ENCODE measurements at places on chromosomes 7 and 10.

DNA sequence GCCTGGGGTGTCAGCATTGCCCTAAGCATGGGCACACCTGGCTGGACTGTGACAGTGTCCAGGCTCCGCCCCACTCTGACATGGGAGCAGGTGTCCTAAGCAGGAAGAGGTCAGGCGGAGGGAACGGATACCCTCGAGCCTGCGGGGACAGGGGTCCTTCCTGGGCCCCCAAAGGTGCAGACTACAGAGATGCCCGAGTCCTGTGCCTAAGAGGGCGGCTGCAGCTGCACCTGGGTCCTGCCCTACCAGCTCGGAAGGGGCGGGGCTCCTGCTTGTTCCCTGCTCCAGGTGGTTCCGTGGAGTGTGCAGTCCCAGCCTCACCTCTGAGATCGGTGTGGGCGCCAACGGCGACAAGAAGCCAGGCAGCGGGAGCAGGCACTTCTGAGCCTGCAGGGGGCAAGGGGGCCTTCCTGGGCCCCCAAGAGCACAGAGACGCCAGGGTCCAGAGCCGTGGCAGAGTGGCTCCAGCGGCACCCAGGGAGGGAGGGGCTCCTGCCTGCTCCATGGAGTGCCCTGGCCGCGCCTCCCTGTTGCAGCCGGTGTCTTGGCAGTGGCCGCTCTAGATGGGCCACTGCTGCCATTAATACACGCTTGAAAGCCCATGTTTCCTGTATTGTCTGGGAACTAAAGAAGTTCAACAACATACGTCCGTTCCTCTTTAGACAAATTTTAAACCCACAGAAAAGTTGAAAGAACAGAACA lies 64.5 kb upstream of the CACNA2D1 start:
- DNase-seq = no peak

GRCh38 chr7:100835903-100836811 lies 8.8 kb upstream of the EPHB4 start:
- DNase-seq = no peak

DNA sequence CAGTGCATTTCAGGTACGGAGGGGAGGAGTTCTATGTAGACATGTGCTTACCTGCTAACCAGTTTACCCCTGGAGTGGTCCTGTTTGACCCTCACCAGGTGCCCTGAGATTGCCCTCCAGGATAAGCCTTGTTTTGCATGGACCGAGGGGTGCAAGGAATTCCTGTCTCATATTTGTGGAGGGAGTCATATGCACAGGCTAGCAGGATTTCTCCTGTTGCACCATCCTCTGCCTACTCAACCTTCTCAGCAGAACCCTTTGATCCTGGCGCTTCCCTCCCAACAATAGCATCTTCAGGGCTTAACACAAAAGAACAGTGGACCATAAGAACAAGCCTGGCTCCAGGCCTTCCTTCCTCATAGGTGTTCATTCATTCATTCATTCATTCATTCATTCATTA lies 7.2 kb downstream of the TRPV6 start:
- no peak for DNase-seq

- no peak for DNase-seq
Observed at GRCh38 chr7:157951300-157952049, 614.7 kb downstream of the DNAJB6 start.

- no peak for DNase-seq
Observed at GRCh38 chr7:957418-958220, 3.1 kb upstream of the ADAP1 start.

DNA sequence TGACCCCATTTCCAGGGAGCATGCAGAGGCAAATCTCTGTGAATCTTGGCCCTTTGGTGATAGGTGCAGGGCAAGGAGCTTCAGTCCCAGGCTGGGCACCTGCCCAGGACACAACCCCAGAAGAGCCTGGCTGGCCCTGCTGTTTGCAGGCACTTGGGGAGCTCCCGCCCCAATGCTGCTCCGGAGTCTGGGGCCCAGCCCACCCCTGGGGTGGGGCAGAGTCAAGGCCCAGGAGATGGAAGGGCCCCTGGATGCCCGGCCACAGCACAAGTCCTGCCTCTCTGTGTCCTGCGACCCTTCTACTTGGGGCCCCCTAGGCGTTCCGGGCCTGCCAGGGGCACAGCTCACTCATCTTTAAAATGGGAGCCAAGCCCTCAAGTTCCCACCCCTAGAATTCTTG lies 24.7 kb downstream of the PDGFA start:
- no peak for DNase-seq

- DNase-seq = no peak
Observed at GRCh38 chr7:28096713-28097112, 83.9 kb downstream of the JAZF1 start.

- DNase-seq = no peak
Observed at GRCh38 chr10:90587561-90587960, 270.3 kb downstream of the HTR7 start.

DNA sequence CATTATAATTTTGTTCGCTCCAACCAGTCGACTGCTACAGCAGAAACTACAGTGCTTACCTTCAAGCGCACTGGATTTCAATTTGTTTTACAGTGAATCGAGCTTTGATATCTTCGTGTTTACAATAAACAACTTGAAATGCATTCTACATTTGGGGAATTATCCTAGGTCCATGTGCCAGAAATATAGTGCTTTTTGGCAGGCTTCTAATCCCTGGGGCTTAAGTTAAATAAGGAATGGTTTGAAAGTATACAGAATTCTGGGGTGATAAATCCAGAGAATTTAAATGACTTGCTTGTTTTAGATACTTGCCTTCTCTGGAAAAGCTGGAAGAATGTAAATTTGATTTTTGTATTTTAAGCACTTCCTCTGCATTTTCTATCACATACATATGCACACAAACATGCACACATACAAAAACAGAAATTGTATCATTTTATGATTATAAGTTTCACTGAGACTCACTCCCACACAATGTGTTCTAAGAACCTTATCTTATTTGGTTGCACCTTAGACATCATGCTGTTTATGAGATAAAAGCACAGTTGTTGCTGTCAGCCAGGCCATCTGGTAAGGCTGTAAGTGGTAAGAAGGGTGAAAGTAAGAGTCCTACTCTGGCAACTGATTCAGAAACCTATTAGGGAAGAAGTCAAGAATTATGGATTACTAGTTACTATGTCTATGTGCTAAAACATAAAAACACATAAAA lies 347.2 kb upstream of the KCND2 start:
- DNase-seq = no peak

DNA sequence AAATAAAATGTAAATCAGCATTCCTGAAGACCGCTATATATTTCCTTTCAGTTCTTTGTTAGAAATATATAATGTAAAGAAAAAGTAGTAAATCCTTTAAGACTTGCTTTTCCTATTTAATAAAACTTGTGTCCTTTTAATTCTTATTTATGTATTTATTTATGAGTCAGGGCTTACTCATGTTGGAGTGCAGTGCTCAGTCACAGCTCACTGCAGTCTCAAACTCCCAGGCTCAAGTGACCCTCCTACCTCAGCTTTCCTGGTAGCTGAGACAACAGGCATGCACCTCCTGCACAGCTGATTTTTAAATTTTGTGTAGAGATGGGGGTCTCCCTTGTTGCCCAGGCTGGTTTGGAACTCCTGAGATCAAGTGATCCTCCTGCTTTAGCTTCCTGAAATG lies 724.5 kb downstream of the ANKRD7 start:
- no peak for DNase-seq

GRCh38 chr7:13068032-13068431 lies 380.6 kb downstream of the ARL4A start:
- DNase-seq = no peak

GRCh38 chr10:74991435-74991834 lies 120.0 kb upstream of the SAMD8 start:
- no peak for DNase-seq

- no peak for DNase-seq
Observed at GRCh38 chr10:33880291-33880690, 545.8 kb upstream of the NRP1 start.

DNA sequence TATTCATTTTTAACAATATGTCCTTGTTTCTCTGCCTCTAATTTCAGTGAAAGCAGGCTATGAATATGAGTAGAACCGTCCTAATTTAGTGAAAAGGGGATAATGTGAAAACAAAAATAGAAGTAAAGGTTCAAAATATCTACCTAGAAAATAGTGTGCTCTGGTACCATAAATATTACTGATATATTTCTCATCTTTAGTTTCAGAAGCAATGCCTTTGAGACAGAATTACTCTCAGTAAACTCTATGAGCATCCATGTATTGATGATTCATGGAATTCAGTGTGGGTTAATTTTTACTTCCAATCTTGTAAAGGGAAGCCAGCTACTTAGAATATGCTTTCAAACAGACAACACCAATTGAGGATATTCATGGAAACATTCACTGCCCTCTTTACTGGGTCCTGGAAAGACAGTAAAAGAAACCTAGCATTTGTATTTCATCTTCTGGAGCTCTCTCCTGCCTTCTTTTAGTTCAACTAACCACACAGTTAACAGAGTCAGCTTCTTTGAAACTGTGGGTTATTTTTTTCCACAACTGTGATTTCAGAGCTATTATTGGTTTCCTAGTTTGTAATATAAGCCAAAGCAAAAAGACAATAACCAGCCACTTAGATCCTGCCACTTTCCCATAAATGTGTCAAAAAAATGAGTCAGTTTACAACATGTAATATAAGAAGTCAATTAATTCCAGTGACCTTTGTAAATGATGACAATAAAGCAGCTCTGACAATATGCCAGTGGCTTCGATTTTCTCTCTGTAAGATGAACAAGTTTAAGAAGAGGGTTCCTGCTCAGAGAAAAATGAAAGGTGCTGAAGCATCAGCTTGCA lies 1.7 kb downstream of the LRRN3 start:
- no peak for DNase-seq

- DNase-seq = no peak
Observed at GRCh38 chr10:132492323-132493025, 45.1 kb upstream of the INPP5A start.

- no peak for DNase-seq
Observed at GRCh38 chr7:155073922-155074321, 3.8 kb downstream of the HTR5A start.

GRCh38 chr7:47034180-47034579 lies 547.7 kb downstream of the TNS3 start:
- no peak for DNase-seq

DNA sequence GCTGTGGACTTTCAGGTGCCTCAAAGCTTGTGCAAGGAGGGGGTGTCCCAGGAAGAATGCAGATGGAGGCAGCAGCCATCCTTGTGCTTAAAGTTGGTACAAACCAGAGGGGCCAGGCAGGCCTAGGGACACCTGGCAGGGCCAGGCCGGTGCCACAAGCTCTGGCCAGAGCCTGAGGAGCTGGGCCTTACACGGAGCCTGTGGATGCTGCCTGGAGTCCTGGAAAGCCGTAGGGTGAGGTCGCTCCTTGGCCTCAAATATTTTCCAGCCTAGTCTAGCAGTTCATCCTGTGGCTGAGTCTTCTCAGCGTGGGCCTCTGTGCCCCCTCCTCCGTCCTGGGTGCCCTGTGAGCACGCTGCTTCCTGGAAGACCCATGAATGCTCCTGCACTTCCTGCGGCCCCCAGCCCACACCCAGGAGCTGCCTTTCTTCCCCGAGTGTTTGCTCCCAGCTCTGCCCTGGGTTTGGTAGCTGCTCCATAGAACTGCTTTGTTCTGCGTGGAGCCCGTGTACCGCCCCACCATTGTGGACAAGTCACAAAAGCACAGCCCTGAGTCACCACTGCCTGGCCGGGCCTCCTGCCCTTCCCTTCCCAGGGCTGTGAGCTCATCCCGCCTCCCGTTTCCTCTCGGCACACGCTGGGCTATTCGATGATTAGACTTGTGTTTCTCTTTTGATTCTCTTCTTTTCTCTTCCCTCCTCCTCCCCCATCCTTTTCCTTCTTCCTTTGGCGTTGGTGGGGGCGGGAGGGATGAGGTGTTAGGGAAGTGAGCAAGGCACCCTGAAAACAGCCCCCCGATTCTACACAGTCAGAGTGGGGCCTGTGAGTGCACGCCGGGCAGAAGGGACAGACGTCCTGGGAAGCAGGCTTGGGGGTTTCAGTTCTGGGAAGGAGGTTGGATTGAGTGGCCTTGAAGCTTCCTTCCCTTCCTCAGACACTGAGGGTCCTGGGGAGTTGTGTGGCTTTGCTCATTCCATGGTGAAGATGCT lies 73.2 kb upstream of the SHH start:
- no peak for DNase-seq

GRCh38 chr10:93859049-93859655 lies 34.6 kb upstream of the SLC35G1 start:
- no peak for DNase-seq

DNA sequence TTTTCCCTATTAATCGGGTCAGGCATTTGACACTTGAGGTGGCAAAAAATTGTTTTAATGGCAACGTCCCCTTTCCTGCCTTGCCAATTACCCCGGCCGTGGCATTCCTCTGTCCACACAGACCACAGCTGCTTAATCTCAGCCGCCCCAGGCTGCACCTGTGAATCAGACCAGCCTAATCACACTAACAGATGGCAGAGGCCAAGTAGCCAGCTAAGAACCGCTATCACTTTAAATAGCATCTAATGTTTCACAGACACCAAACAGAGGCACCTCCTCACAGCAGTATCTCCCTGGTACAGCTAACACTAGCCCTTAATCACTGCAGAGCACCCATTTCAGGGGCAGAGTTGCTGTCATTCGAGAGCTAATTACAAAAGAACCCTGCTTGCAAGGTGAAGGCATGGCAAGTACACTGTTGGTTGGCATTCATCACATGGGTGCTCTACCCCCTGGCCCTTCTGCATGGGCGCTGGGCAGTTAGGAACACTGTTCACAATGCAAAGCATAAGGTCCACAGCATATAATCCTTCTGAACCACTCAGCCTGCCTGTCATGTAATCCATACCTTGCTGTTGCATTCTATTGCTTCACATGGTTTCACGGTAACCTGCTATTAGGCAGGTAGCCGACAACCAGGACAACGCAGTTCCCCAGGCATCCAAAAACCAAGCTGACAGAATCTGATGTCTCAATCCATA lies 38.8 kb downstream of the FGFR2 start:
- no peak for DNase-seq

DNA sequence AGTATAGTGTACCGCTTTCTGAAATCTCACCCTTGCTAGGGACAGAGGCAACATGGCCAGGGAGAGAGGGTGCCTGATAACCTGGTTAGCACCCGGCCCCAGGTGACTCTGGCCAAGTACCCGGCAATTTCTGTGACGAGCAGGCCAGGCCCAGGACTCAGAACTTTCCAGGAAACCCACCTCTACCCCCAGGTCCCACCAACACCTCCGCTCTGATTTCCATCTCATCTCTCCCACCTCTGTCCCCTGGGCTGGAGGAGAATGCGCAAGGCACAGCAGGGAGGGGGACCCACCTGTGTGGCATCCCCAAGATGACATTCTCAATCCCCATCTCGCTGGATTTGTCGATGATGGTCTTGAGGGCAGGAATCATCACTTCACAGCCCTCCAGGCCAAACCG lies 11.6 kb downstream of the OGDHL start:
- DNase-seq = no peak

DNA sequence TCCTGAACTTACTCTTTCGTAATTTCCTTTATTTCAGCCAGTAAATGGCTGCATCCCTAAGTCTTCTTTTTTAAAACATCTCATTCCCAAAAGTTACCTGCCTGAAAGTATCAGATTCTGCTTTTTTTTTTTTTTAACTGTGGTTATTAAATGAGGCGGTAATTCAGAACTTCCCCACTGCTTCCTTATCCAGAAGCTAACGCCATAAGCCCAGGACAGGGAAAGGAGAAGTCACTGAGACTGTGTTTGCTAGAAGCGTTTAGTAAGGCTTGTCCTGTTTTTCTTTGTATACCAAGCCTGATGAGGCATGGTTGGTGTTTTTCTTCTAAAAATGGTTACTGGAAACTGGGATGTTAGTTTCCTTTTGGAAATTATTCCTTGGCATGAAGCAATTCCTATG lies 197.8 kb downstream of the CELF2 start:
- no peak for DNase-seq

GRCh38 chr10:2387672-2388071 lies 650.3 kb upstream of the ADARB2 start:
- no peak for DNase-seq

- no peak for DNase-seq
Observed at GRCh38 chr7:151823566-151824372, 53.1 kb downstream of the PRKAG2 start.

Measured in esophagus squamous epithelium (tissue), 5 donors.